ENCODE measurements at places on chromosomes 2 and 18.
A peak's percentile ranks its signal among the peaks of the same experiment; 100 is the strongest.

DNA sequence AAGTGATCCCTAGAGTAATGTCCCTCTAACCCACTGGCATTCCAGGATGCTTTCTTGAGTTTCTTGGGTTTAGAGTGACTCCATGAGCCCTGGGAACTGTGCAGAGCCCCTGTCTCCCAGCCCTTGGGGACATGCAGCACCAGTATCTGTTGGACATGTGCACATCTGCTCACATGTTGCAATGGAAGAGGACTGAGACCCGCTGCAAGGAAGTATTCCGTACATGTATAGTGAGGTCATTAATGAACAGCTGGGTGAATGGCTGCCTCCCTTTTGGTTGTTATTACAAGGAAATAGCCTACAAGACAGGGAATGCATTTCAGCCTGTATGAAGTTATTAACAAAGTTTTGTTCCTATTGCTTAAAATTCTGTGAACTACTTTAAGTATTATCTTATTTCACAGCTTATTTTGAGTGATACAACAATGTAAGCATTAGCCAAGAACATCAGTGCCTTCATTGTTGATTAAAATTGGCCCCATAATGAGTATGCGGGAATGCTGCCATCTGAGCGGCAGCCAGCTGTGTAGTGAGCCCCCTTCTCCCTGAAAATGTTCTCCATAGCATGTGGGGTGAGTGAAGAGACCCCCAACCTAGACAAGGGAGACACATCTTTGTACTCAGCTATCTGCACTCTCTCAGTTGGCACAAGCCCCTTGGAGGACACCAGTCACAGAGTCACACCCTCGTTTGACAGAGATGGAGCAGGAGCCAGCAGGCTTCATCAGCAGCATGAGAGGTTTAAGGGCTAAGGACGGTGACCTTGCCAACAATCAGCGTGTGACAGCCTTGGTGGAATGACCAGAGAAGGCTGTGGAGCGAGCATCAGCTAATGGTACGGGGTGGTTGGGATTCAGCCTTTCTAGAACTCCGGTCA is 87.4 kb downstream of the FAM210A start:
- no peak for DNase-seq

DNA sequence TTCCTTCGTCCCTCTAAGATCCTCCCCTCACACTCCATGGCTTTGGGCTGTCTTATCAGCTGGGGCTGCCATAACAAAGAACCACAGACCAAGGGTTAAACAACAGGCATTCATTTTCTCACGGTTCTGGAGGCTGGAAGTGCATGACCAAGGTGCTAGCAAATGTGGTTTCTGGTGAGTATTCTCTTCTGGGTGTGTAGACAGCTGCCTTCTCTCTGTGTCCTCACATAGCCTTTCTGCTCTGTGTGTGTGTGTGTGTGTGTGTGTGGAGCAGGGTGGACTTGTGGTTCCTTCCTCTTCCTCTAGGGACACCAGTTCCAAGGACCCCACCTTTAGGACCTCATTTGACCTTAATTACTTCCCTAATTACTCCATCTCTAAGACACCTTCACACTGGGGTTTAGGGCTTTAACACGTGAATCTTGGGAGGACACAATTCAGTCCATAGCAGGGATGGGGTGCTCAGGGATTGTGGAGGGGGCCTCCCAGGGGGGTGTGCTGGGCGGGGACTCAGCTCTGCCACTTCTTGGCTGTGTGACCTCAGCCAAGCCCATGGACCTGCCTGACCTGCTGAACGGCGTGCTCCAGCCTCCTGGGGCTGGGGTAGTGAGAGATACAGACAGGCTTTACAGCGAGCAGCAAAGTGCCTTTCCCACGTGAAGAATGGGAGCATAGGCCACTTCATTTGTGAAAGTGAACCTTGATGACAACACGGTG is 38.0 kb downstream of the ACKR3 start:
- peak; percentile 17 for DNase-seq

- DNase-seq, result no peak
Measured at GRCh38 chr2:40412456-40412855, 39.4 kb downstream of the SLC8A1 start.

- no peak for DNase-seq
Measured at GRCh38 chr2:200700856-200701255, 110.9 kb upstream of the BZW1 start.

DNA sequence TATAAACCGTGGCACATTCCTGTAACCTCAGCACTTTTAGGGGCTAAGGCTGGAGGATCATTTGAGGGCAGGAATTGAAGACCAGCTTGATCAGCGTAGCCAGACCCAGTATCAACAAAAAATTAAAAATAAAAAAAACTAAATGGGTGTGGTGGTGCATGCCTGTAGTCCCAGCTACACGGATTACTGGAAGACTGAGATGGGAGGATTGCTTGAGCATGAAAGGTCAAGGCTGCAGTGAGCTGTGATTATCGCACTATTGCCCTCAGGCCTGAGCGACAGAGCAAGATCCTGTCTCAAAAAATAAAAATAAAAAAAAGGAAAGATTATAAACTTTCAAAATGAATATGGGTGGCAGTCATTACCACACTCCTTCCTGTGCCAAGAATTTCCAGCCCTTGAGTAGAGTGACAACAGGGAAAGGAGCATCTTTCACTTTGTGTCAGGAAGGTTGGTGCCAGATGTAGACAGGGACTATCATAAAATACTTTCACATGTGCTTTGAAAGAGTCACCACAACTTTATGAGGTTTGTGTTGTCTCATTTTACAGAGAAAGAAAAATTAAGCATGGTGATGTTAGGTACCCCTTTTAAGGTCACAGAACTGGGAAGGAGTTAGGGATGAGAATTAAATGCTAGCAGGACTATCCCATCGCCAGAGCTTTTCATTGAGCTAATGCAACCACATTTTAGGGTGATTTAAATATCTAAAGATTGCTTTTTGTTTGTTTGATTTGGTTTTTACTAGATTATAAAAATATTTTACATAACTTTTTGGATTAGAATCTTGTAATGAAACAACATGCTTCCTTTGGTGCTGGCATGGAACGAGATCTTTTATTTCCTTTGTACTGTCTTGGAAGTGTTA is 1617.4 kb upstream of the ACVR2A start:
- no peak for DNase-seq

GRCh38 chr2:183903026-183903425 is 695.3 kb upstream of the ZNF804A start:
- no peak for DNase-seq

GRCh38 chr2:46650556-46651001 is 171.2 kb downstream of the TMEM247 start:
- peak; percentile 96 for DNase-seq

DNA sequence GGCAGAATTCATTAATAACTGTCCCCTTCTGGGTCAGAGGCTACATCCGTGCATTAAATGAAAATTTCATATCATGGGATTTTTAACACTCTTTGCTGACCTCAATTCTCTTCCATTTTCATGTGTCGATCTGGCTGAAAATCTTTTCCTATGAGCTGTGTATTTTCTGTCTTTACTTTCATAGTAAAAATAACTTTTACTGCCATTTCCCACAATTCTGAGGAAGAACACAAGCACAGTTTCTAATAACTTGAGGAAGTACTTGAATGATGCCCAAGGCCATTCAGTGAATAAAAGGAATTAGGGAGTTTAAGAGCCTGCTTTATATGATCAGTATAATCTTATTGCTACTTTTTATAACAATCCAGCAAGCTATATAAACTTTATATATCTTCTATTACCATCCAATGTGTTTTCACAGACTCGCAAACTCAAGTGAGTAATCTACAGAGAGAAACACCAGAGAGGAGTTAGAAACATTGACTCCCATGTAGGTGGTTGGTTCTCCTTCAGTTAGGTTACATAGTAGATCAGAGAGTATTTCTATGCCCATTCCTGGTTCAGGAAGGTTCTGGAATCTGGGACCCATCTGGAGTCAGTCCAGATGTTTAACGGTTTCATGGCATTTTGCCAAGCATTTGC is 340.0 kb downstream of the FBXO15 start:
- DNase-seq, result no peak

DNA sequence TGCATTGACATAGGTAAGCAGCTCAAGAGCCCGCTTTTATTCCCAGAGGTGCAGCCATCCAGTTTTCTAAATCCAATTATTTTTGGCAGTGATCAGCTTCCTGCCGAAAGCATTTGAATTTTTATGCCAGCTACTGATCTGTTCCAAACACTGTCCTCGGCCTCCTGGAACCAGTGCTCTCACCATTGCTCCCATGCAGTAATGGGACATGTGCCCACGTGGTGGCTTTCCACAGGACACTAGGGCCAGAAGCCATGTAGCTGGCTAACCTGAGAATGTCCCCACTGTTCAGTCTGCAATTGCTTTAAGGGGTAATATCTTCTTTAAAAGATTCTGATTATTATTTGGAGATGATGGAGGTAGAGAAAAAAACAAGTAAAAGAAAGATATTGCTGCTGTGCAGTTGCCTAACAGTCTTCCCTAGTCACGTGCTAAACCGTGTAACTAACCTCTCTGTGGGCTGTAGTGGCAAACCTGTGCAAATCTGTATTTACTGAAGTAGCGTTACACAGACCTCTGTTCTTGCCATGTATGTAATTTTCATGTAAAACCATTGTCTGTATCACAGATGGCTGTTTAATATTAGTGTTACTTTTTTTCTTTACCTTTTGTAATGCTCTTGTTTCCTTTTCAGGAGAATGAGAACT is 13.0 kb downstream of the GRHL1 start:
- DNase-seq, result no peak

DNA sequence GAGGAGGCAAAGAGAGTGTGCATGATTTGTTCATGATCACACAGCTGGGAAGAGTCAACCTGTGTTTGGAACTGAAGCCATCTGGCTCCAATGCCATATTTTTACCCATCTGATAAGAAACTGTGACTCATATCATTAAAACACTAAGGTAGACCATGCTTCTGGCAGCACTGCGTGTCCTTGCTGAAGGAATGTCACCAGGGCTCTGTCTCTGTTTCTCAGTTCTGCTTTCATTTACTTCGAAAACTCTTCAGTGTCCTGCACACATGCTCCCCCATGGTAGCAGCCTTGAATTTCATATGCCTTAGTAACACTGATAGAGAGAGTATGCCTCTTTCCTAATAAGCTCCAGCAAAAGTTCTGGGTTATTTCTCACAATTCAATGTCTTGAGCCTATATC is 830.4 kb downstream of the DCDC2C start:
- no peak for DNase-seq

DNA sequence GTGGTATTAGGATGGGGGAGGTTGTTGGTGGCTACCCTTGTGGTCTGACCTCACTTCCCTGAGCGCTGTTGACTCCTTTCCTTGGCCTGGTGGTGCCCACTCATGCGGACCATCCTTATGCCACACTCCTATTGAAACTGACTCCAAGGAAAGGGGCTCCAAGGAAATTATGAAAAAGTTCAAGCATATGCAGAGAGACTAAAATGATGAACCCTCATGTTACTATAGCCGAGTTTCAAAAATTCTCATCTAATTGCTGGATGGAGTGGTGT is 96.2 kb upstream of the STPG4 start:
- no peak for DNase-seq

DNA sequence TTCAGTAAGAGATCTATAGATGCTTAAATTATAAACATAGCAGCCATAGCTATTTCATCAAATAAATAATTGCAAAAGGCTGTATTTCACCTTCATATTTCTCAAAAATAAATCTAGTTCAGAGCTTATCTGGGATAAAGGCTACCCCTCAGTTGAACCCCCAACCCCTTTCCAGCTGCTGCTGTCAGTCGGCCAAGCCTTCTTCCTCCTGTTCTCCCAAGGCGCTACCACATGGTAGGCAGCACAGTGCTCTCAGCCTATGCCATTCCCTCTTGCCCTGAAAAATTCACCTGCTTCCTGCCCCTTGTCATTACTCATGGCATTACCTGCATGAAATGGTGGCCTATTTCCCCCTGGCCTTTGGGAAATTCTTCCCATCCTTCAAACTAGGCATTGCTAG is 136.5 kb downstream of the NYAP2 start:
- no peak for DNase-seq

DNA sequence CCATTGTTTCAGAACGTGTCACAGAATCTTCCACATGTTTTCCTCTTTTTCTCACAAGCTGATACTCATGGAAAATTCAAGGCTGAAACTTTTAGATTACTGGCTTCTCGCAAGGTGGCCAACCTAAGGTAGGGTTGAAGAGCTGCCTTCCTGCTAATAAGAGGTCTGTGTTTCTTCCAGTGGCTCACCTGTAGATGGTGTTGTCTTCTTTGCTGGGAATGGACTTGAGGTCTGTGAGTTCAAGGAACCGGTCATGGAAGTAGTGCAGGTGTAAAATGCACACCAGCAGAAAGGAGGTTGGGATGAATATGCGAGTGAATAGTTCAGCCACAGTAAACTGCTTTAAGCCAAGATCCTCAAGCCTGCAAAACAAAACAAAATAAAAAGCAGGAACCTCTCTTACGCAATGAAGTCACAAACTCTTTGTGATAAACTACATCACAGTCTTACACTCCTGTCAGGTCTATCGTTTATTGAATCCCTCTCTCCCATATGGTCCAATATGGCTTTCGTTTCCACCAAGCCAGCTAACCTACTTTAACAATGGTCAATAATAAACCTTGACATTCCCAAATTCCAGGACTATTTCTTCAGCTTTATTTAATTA is 258.9 kb downstream of the NAPG start:
- DNase-seq, result no peak

GRCh38 chr2:63614983-63615945 is 26.5 kb downstream of the MDH1 start:
- no peak for DNase-seq

GRCh38 chr2:176283291-176284068 is 14.2 kb downstream of the MTX2 start:
- no peak for DNase-seq

DNA sequence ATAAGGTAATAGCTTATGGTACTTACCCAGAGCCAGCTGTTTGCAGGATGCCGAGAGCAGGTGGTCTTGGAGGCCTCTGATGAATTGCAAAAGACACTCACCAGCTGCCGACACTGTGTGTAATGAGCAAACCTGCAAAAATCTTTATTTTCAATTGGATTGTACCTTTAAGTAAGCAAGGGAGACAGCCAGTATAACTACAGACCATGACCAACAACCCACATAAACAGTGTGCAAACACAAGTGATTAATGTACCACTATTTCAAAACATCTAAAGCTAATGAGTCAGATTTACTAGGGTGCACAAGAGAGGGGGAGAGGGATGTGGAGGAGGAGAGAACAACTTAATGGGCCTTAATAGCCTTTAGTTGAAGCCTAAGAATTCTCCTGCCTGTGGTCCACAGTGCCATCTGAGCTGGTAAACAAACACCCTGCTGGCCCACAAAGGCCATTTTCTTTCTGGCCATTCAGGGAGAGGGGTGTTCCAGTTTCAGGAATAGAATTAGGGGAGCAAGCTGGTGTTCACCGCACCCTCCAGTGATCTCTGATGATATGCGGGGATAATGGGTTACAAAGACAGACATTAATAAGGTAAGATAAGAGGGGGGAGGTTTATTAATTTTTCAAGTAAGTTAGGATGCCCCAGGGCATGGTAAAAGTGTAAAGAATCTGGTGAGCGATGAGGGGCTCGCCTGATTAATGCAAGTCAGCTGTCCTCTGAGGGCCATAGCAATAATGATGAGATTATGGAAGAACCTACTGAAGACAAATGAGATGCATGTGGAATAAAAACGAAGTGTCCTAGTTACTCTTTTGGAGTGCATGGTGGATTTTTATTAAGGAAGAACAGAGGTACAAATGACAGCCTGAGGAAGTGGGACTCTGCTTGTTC is 196.4 kb downstream of the HRH4 start:
- no peak for DNase-seq

Measured in adipocyte (in vitro differentiated cells).